ENCODE measurements at places on chromosomes 7 and 10. TPM values are rescaled to one million over a fixed set of nuclear protein-coding genes. Genes with fewer than 3 reads are reported as not detected.

ERV3-1 gene
- total RNA-seq = 31.2 TPM

DNA sequence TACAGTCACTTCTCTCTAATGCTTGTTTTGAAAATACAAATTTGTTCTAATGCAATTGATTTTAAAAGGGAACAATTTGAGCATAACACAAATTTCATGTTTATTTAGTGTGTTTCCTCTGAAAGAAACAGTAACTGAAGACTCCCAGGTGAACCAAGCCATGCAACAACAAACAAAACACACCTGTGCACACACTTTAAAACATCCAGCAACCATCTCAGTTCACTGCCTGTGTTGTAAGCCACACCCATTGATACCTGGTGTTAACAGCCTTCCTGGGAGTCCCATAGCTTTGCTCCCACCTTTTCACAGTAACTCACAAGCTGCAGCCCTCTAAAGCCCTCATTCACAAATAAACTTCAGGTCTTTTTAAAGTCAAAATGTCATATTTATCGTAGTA lies 89.3 kb downstream of the DOCK4 start:
- no peaks in the 10 kb centered on the region for H3K27me3 ChIP-seq
- H3K27ac ChIP-seq = no peak overlapping the region
- H3K4me3 ChIP-seq = no peak overlapping the region
- peaks cover 21% of the 10 kb centered on the region for H3K4me1 ChIP-seq
- DNase-seq = no peak

- H3K4me1 ChIP-seq = no peaks in the 10 kb centered on the region
- no peak overlapping the region for H3K4me3 ChIP-seq
- H3K27me3 ChIP-seq = no peaks in the 10 kb centered on the region
- H3K27ac ChIP-seq = no peak overlapping the region
- no peaks in the 10 kb centered on the region for H3K36me3 ChIP-seq
These were observed 72.9 kb upstream of the ABCB5 start for GRCh38 chr7:20542594-20542993.

- DNase-seq = no peak
- peaks cover 38% of the 10 kb centered on the region for H3K4me1 ChIP-seq
- no peaks in the 10 kb centered on the region for H3K27me3 ChIP-seq
- no peaks in the 10 kb centered on the region for H3K36me3 ChIP-seq
These were observed 54.3 kb upstream of the WAC start for GRCh38 chr10:28478646-28479045.

- no peak overlapping the region for H3K4me3 ChIP-seq
- H3K4me1 ChIP-seq = no peaks in the 10 kb centered on the region
- peak; percentile 51 for DNase-seq
- H3K36me3 ChIP-seq = no peaks in the 10 kb centered on the region
These were observed 767.7 kb downstream of the TYW1 start for GRCh38 chr7:67764289-67764688.

DNA sequence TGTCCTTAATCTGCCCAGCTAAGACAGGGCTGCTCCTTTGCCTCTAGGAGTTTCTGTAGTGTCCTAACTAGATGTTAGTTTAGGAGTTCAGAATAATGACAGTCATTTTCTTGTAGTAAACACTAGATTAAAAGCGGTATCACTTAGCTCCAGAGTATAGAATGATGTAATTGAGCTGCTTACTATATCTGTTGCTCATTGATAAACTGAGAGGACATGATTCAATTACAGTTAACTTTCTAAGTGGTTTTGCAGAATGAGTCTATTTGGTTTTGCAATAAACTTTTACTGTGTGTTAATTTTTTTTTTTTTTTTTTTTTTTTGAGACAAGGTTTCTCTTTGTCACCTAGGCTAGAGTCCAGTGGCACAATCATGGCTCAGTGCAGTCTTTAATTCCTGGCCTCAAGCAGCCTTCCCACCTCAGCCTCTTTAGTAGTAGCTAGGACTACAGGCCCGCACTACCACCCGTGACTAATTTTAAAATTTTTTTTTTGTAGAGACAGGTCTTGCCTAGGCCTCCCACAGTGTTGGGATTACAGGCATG lies 1.8 kb downstream of the STMP1 start:
- no peak overlapping the region for H3K4me3 ChIP-seq
- H3K36me3 ChIP-seq = no peaks in the 10 kb centered on the region
- no peak for DNase-seq
- no peaks in the 10 kb centered on the region for H3K27me3 ChIP-seq

ARHGEF5 gene
- total RNA-seq = 32.3 TPM

GRCh38 chr10:26374426-26374825 lies 63.7 kb upstream of the APBB1IP start:
- H3K27ac ChIP-seq = no peak overlapping the region
- DNase-seq = no peak
- H3K4me1 ChIP-seq = peaks cover 12% of the 10 kb centered on the region
- no peak overlapping the region for H3K4me3 ChIP-seq
- no peaks in the 10 kb centered on the region for H3K36me3 ChIP-seq
- no peaks in the 10 kb centered on the region for H3K27me3 ChIP-seq

DNA sequence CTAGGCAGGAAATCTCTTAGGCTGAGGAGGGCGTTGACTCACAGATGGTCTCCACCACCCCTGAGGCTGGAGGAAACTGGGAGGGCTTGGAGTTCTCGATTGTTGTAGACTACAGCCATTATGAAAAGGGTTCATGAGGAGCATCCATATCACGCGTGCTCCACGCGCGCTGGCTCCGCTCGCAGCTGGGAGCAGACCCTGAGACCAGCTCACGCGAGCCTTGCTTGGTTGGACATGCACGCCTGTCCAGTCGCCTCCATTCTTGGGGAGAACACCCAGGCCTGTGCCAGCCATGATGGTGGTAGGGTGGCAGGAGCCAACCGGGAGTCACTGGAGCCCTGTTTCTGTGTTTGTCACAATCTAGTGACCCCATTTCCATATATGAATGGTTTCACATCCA lies 139.1 kb downstream of the TCERG1L start:
- H3K36me3 ChIP-seq = no peaks in the 10 kb centered on the region
- H3K4me3 ChIP-seq = no peak overlapping the region
- no peaks in the 10 kb centered on the region for H3K27me3 ChIP-seq
- no peaks in the 10 kb centered on the region for H3K4me1 ChIP-seq

GRCh38 chr10:24552346-24553016 lies 171.2 kb downstream of the ARHGAP21 start:
- no peak overlapping the region for H3K27ac ChIP-seq
- H3K36me3 ChIP-seq = no peaks in the 10 kb centered on the region

SLC13A1 gene
- total RNA-seq = not detected

RBP4 gene
- total RNA-seq = 13.8 TPM

DNA sequence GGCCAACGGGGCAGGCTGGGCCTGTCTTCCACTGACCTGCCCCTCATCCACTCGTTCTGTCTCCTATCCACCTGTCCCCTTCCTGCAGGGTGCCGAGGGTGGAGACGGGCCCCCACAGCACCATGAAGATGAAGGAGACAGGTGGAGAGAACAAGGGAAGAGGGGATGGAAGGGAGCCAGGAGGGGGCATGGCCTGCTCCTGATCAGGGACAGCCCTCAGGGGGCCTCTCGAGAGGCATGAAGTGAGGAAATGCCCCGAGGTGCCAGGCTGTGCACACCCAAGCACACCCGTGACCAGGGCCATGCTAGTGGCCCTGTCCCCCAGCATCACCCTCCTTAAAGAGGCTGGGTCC lies 111.2 kb downstream of the ZMIZ1 start:
- DNase-seq = peak; percentile 50
- no peaks in the 10 kb centered on the region for H3K27me3 ChIP-seq
- H3K4me1 ChIP-seq = peaks cover 95% of the 10 kb centered on the region
- H3K27ac ChIP-seq = no peak overlapping the region
- H3K4me3 ChIP-seq = no peak overlapping the region

Data from left lung (tissue), 14 donors.